ENCODE measurements at places on chromosomes 3 and 15.

- no peak for DNase-seq
These were observed 6.9 kb downstream of the CAND2 start for GRCh38 chr3:12803371-12803770.

GRCh38 chr15:56775641-56776040 is 42.3 kb upstream of the ZNF280D start:
- DNase-seq, result no peak

- no peak for DNase-seq
These were observed 389 bp downstream of the ARPC4 start for GRCh38 chr3:9793161-9793781.

DNA sequence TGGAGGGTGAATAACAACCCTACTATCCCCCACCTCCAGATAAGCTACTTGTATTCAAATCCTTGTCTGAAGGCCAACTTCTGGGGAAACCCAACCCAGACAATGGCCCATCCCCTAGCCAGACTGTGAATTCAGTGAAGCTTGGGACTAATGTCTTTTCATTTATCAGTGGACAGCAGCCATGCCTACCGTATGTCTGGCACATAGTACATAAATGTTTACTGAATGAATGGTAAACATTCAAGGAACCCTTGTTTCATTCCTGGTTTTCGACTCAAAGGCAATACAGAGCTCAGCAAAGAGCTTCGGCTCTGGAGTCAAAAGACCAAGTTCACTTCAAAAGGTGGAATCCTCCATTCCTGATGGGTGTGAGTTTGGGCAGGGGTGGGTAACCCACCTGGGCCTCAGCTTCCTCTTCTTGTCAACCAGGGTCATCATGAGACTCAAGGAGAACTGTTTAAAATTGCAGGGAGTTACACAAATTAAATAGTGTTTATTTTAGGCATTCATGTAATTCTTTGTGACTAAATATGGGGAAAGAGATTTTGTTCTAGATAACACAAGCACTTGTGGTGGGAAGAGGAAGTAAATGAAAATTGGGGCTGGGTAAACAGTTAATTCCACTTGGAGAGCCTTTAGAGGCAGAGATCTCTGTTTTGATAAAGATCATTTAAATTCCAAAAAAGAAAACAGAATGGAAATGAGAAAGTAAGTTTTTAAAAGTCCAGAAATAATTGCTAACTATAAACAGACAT is 303.7 kb upstream of the WNT5A start:
- DNase-seq, result no peak

GRCh38 chr3:123618076-123618708 is 33.3 kb upstream of the HACD2 start:
- DNase-seq, result no peak

GRCh38 chr3:187183210-187183862 is 13.9 kb upstream of the RTP1 start:
- no peak for DNase-seq

- DNase-seq, result no peak
These were observed 77.5 kb downstream of the TLE3 start for GRCh38 chr15:70020229-70020628.

GRCh38 chr15:70845602-70846360 is 8.2 kb downstream of the LARP6 start:
- DNase-seq, result no peak

- DNase-seq, result no peak
These were observed 48.3 kb downstream of the SERP1 start for GRCh38 chr3:150497956-150498355.

DNA sequence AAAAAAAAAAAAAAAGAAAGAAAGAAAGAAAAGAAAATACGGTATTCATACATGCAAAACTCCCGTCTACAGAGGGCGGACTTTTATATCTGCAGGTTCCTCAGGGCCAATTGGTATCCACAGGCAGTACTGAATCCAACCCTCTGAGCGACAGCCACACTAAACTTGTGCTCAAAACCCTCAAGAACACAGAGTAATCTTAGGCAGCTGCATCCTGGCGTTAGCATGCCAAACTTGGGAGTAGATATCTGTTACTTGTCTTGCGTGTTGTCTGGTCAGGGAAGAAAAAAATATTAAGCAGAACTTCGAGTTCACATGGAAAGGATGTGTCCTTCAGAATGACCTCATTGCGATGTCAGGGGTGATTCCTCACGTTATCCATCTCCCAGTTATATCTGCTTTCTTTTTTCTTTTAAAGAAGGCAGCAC is 12.8 kb downstream of the SNAP23 start:
- no peak for DNase-seq

- no peak for DNase-seq
These were observed 200.7 kb downstream of the MEIS2 start for GRCh38 chr15:36899696-36900095.

- DNase-seq, result no peak
These were observed 21.4 kb downstream of the ABI3BP start for GRCh38 chr3:100971798-100972197.

GRCh38 chr3:158845765-158846350 is 44.0 kb downstream of the MFSD1 start:
- peak; percentile 53 for DNase-seq

GRCh38 chr3:36214460-36214859 is 165.8 kb upstream of the STAC start:
- DNase-seq, result no peak

- no peak for DNase-seq
These were observed 63.4 kb downstream of the RGMA start for GRCh38 chr15:93025625-93025982.

DNA sequence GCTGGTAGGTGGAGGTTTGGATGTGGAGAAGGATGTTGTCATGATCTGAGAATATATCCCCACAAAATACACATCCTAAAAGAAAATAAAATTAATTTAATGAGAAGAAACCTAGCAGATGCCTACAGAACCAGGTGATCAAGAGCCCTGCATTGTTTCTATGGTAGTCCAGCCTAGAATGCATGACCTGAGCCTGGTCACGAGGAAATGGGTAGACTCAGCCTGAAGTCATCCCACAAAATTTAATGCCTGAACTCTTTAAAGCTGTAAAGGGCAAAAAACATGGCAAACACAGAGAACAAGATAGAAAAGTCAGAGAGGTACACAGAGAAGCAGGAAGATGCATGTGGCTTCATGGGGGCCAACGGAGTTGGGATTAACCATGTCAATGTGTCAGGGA is 36.0 kb downstream of the LDHAL6B start:
- DNase-seq, result no peak

DNA sequence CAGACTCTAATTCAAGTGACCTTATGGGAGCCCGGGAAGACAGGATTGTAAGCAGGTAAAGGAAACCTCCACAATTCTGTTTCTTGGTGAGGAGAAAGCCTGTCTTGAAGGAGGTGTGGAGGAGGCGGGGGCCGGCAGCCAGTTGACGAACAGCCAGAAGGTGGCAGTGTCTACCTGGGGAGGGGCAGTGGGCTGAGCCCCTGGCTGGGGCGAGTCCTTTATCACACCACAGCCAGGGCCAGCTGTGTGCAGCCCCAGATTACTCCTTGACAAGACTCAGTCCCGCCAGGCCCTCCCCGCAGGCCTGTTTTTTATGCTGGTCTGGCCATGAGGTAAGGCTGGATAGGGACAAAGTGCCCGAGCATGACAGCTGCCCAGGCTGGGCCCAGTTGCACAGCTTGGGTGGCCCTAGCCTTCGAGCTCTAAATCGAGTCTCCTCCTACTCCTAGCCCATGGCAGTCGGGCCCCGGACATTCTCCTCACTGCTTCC is 40.9 kb upstream of the IDH2 start:
- peak; percentile 39 for DNase-seq

DNA sequence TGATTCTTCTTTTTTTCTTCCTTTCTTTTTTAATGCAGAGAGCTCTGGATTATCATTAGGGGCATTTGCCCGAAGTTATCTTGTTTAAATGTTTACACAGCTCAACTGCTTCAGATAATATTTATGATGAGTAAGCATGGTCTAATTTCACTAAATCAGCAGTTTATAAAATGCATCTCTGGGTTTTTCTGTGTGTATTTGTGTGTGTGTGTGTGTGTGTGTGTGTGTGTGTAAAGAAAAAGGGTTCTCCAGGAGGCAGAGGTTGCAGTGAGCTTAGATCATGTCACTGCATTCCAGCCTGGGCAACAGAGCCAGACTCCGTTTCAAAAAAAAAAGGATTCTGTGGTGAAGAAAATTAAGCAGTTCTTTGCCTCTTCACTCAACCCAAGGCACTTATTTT is 25.9 kb upstream of the TNFSF10 start:
- no peak for DNase-seq

GRCh38 chr3:74501007-74501406 is 113.5 kb downstream of the CNTN3 start:
- no peak for DNase-seq

DNA sequence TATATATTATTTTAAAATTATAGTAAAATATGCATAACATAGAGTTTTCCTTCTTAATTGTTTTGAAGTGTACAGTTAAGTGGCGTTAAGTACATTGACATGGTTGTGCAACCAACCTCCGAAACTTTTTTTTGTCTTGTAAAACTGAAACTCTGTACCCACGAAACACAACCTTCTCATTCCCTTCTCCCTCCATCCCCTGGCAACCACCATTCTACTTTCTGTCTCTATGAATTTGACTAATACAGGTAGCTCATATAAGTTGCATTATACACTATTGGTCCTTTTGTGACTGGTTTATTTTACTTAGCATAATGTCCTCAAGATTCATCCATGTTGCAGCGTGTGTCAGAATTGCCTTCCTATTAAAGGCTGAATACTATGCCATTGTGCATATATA is 179.4 kb downstream of the SATB1 start:
- DNase-seq, result no peak

- DNase-seq, result no peak
These were observed 22.1 kb upstream of the SCAANT1 start for GRCh38 chr3:63934041-63934866.

DNA sequence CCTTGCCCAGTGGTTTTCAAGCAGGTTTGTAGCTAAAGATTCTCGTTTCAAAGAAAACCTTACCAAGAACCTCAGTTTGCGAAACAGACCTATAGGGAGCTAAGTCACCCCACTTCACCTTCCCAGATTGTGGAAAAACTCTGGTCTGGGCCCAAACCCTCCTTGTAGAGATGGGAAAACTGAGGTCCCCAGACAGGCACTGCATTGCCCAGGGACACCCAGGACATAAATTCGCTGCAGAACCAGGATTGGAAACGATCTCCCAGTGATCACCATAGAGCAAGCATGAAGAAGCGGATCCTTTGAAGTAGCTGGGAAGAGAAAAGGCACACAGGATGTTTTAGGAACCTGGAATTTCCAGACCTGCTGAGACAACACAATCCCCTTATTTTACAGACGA is 85.6 kb upstream of the PIAS1 start:
- no peak for DNase-seq

DNA sequence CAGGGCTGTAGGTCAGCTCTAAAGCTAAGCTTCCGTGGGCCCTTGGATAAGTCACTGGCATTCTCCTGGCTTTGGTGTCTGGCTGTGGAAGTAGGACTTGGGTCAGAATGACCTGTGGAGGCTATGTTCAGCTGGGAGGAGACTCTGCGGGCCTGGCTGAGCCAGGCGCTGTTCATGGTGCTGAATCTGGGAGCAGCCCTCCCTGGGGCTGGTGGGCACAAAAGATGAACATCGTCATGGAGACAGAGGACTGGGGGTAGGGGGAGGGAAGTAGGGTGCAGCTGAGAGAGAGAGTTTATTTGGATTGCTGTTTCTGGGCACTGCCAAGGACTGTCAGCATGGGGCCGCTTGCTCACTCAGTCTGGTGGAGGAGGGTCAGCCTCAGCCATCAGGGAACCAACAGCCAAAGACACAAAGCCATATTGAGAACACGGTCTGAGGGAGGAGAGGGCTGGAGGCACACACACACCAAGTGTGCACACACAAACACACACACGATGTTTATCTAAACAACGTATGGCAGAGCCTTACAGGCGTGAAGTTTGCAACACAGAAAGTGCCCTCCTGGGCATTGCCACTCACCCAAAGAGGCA is 120.7 kb upstream of the LINGO1 start:
- DNase-seq, result no peak

- DNase-seq, result no peak
These were observed 358.4 kb upstream of the PROK2 start for GRCh38 chr3:72143322-72143721.

GRCh38 chr3:140204271-140204984 is 269.4 kb downstream of the CLSTN2 start:
- DNase-seq, result no peak

- no peak for DNase-seq
These were observed 213.7 kb upstream of the ADAMTS9 start for GRCh38 chr3:64901522-64901885.

DNA sequence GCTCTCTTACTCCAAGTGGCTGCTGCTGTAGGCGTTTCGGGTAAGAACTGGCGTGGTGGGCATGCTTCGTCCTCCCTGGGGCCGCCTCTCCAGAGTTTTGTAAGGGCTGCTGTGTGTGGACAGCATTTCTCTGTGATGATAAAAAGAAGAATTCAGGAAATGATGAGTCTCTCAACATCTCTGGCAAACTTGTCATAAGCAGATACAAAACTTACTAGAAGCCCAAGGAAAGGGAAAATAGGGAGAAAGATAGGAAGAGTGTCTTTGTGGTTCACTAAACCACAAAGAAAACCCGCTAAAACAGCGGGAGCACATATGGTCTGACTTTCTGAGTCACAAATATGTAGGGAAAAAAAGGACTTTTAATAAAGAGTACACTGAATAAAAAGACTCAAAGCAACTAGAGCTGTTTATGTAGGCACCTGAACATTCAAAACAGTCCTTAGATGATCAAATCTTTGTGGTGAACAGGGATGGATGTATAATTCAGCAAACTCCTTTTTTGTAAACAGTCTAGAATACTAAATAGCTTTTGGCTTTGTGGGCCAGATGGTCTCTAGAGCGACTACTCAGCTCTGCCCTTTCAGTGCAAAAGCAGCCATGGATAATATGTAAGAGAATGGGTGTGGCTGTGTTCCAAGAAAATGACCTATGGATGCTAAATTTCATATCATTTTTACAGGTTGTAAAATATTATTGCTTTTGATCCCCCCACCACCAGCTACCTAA is 60.4 kb upstream of the LMOD3 start:
- DNase-seq, result no peak

DNA sequence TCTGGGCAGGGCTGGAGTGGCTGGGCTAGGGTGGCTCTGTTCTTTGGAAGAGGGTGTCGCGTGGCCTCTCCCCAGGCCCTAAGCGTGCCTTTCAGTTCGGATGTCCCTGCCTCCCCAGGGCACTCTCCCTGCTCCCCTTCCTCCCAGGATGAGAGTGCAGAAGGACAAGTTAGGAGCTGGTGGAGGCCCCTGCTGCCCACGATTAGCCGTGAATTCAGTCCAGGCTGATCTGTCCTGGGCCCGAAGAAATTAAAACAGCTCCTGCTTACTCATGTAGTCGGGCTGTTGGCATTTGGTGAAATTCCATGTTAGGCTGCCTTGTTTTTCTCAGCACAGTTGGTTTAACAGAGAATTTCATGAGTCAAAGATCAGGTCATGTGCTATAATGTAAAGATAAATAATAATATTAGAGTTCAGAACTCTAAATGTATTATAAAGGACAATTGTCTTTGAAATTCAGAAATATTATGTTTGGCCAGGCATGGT is 24.5 kb downstream of the NIPA1 start:
- DNase-seq, result no peak

- no peak for DNase-seq
These were observed 367.4 kb upstream of the WNT5A start for GRCh38 chr3:55854494-55854893.

GRCh38 chr3:64355401-64355807 is 130.1 kb upstream of the PRICKLE2 start:
- DNase-seq, result no peak

- no peak for DNase-seq
These were observed 424.1 kb downstream of the FGF12 start for GRCh38 chr3:192303235-192303634.

Data from NCI-H774 (cell line).